ENCODE measurements at places on chromosomes 7 and 10.

GRCh38 chr10:87734987-87735827, 75.5 kb downstream of the PAPSS2 start:
- no peak for ATAC-seq

DNA sequence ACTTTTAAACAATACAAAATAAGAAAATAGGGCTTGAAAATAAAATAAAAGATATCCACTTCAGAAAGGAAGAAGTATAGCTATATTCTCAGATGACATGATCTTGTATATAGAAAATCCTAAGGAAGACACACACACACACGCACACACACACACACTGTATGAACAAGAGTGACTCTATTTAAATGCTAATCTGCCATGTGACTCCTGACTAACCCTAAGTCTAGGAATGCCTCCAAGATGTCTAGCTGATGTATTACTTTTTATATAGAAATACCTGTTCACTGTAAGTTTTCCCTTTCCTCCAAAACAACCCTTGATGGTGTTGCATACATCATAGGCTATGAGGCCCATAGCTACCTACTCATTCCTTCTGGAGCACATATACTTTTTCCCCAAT, 173.1 kb upstream of the LRRTM3 start:
- no peak for ATAC-seq

- peak; percentile 18 for ATAC-seq
Measured at GRCh38 chr10:62076891-62077290, 175.4 kb downstream of the ARID5B start.

DNA sequence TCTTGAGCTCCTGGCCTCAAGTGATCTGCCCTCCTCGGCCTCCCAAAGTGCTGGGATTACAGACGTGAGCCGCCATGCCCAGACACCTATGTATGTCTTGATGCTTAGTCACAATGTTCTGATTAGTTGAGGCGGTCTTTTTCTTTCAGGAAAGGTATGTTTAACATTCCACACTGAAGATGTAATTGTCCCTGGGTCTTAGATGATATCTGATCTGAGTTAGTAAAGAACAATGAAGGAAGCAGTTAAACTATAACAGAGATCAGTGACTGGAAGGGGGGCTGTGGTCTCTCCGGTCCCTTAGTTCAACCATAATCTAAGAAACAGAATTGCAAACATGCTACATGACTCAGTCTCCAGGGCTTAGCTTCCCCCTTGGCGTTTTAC, 31.5 kb upstream of the SH2D4B start:
- ATAC-seq: no peak

DNA sequence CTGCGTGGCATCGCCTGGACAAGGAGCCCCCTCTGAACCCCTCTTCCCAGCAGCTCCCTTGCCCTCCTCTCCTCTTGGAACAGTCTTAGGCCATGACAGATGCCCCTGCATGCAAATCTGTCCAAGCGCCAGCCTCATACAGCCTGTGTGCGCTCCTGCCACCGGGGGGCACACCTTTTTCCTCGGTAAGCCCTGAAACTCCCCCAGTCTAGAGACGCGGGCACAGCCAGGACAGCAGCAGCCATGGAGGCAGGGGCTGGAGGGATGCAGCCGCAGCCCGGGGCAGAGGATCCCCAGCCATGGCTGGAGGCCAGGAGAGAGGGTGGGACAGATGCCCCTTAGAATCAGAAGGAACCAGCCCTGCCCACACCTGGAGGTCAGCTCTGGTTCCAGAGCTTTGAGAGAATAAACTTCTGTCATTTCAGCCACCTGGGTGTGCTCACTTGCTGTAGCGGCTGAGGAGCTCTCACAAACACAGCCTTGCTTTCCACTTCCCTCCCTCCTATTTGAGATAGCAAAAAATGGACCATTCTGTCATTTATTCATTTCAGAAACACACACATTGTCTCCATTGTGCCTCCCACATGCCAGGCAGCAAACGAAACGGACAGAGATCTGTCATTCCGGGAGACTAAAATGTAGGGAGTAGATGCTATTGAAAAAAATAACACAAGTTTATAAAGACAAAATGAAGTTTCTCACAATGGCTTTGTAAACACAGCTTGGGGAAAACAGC, 241.5 kb downstream of the WDR37 start:
- no peak for ATAC-seq

DNA sequence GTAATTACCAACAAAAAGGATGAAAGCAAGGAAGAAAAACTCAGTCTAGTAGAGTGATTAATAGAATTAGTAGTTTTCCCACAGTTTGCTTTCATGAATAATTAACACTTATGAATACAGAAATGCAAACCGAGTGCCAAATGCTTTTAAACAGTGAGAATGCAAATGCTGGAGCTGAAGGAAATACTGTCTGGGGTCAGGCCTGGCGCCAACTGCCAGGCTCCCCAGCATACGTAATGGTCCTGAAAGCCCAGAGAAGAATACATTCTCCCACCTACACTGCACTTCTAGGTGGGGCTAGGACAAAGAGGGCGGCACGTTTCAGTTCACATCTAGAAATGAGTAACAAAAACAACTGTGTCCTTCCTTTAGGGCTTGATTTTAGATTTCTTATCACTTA, 30.0 kb downstream of the GLUD1 start:
- no peak for ATAC-seq

DNA sequence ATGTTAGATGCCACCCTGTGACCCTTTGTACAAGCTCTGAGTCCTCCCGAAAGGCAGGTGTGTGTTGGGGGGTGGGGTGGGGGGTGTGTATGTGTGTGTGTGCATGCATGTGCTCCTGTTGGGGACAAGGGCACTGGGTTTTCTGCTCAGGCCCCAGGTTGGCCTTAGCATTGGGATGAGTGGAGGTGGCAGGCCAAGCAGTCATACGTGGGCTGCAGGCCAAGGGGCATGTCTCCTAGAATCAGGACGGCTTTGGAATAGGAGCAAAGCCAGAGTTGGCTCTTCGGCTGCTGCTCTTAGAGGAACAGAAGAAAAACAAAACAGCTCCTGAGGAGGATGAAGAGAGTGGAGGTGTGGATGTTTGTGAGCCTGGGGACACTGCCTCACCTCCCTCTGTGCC, 26.0 kb downstream of the HSPA12A start:
- no peak for ATAC-seq

GRCh38 chr10:9807846-9808245, 1209.8 kb upstream of the CELF2 start:
- no peak for ATAC-seq

GRCh38 chr7:44172352-44172751, 16.9 kb downstream of the GCK start:
- no peak for ATAC-seq

- ATAC-seq: no peak
Measured at GRCh38 chr7:79988653-79989052, 146.0 kb upstream of the GNAI1 start.

- no peak for ATAC-seq
Measured at GRCh38 chr7:52151559-52151958, 835.0 kb upstream of the COBL start.

DNA sequence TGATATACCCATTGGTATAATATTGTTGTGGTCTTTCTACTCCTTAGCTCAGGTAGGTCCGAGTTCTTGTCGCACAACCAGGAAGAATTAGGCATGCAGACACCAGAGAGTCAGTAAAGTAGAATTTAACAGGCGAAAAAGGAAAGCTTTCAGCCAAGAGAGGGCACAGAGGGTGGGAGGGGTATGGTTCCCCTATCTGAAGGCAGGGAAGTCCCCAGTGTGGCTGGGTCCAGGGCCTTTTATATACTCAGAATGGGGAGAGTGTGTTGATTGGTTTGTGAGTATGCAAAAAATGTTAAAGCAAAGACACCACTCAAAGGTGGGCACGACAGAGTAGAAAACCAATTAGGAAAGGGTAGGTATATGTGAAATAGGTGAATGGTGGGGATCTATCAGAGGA, 53.9 kb downstream of the IMMP2L start:
- no peak for ATAC-seq

GRCh38 chr10:46104071-46104585, 58.1 kb upstream of the MSMB start:
- no peak for ATAC-seq

- ATAC-seq: no peak
Measured at GRCh38 chr7:37211097-37211880, 237.4 kb downstream of the ELMO1 start.

- no peak for ATAC-seq
Measured at GRCh38 chr7:108813251-108814014, 243.8 kb downstream of the DNAJB9 start.

GRCh38 chr10:102604439-102604841, 39.8 kb upstream of the TRIM8 start:
- ATAC-seq: peak; percentile 32

DNA sequence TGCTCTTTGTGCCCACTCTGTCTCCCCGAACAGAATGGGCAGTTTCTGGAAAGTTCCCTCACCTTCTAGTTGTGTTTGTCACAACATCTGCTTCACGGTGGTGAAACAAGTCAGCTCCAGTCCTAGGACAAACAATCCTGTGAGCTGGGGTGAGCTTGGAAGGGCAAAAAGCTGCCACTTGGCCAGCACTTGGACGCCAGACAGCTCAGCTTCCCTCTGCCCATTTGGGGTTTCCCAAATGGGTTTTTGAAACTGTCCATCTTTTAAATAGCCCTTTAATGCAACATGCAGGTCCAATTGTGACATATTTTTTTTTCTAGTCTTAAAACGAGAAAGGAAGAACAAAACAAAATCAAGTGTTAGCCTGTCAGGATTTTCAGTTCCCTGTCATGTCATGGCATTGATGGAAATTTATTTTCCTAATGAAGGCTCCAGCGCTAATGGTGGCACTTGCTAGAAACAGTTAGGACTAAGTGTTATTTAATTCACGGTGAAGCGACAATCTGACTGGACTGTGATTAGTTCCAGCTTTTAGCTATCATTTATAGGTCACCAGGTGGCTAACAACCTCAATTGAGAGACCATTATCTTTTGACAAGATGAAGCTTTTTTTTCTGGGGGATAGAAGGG, 181.7 kb downstream of the MYOF start:
- ATAC-seq: no peak

GRCh38 chr7:38716397-38716796, 85.2 kb upstream of the AMPH start:
- ATAC-seq: no peak

DNA sequence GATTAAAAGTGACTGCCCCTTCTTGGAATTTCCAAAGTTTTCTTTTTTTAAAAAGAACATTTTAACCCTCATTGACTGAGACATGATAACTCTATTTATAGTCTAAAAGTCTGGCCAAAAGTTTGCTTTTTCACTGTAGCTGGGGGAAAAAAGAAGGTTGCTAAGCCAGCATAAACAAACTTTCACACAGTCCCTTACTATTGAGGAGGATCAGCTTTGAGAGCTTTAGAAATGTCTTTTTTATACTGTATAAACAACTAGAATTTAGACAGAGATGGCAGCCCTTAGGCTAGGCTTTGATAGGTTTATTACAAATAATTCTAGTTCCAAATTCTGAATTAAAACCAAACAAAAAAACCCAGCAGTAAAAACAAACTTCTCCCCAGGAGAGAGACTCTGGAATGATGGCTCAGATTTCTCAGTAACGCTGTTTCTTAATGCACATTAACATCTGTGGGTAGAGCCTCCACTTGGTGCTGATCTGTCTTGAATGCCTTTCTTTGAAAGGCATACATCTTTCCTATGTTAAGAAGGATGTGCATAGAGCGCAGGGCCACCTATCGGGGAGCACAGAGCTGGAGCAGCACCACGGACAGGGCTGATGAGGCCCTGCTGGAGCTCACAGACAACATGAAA, 100.9 kb upstream of the PDLIM1 start:
- no peak for ATAC-seq

- peak; percentile 37 for ATAC-seq
Measured at GRCh38 chr10:23413629-23414089, 25.2 kb upstream of the OTUD1 start.

DNA sequence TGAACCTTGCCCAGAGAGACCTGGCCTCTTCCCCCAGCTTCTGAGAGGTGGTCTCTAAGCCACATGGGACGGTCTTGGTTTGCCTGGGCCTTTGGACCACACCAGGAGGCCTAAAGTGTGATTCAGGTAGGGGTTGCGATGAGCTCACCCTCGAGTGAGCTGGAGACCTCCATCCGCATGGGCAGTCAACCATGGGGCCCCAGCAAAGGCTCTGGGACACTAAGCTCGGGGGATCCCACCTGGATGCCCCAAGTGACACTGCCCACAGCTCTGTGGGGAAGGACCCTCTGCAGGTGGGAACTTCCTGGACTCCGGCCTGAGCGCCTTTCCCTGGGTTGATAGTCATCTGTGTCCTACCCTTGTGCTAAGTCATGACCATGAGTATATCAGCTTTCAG, 57.1 kb upstream of the FAM20C start:
- ATAC-seq: no peak

GRCh38 chr7:69763513-69763912, 165.2 kb downstream of the AUTS2 start:
- no peak for ATAC-seq

GRCh38 chr7:137877027-137877675, 30.4 kb upstream of the DGKI start:
- no peak for ATAC-seq

GRCh38 chr7:51118628-51119027, 198.0 kb downstream of the COBL start:
- no peak for ATAC-seq

DNA sequence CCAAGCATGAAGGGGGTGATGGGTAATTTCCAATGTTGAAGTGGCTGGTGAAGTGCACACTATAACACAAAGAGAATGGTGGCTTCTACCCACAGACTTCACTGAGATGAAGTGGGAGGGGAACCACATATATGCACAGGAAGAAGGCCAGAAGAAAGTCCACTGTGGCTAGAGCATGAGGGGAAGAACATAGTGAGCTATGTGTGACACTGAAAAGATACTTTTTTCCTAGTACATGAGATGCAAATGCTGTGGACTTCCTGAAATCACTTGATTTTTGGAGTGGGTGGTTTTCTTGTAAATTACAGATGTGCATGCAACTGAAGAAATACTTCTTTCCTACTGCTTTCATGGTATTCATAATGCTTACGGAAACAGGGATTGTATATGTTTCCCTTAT, 115.6 kb upstream of the PHYHIPL start:
- no peak for ATAC-seq

DNA sequence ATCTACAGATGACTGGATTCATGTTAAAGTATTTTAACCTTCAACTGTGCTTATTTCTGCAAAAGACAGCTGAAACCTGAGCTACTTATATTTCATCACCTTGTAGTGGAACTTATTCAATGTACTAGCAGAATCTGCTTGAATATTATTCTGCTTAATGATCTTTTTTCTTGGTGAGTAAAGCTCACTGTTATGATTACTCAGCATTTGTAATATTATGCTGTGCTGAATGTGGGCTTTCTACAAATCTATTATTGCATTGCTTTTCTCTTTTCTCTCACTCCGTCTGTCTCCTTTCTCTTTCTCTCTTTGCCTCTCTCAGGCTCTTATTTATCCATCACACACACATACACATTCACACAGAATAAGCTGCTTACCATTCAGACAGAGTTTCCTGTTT, 98.7 kb upstream of the TMEM196 start:
- ATAC-seq: no peak

GRCh38 chr10:110648692-110649346, 4.7 kb downstream of the RBM20 start:
- no peak for ATAC-seq
